ENCODE measurements at places on chromosomes 12 and 14.
A peak's percentile ranks its signal among the peaks of the same experiment; 100 is the strongest.

DNA sequence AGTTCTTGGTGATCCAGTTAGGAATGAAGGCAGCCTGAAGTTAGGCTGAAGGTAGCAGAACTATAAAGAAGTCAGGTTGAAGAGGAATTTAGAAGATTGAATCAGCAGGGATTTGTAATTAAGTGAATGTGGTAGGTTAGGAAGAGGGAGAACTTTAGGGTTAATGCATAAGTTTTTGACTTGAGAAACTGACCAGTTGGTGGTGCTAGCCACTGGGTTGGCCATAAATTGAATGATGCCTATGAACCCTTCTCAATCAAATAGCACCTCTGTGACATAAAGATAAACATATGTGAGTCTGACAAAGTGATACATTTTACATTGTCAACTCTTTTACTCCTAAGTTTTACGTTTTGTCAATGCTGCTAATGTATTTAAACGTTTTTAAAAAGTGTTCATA is 290.6 kb upstream of the NAV3 start:
- DNase-seq = no peak

GRCh38 chr12:26982866-26983265 is 31.3 kb downstream of the TM7SF3 start:
- no peak for DNase-seq

GRCh38 chr12:92927436-92928281 is 1.4 kb downstream of the EEA1 start:
- DNase-seq = no peak

DNA sequence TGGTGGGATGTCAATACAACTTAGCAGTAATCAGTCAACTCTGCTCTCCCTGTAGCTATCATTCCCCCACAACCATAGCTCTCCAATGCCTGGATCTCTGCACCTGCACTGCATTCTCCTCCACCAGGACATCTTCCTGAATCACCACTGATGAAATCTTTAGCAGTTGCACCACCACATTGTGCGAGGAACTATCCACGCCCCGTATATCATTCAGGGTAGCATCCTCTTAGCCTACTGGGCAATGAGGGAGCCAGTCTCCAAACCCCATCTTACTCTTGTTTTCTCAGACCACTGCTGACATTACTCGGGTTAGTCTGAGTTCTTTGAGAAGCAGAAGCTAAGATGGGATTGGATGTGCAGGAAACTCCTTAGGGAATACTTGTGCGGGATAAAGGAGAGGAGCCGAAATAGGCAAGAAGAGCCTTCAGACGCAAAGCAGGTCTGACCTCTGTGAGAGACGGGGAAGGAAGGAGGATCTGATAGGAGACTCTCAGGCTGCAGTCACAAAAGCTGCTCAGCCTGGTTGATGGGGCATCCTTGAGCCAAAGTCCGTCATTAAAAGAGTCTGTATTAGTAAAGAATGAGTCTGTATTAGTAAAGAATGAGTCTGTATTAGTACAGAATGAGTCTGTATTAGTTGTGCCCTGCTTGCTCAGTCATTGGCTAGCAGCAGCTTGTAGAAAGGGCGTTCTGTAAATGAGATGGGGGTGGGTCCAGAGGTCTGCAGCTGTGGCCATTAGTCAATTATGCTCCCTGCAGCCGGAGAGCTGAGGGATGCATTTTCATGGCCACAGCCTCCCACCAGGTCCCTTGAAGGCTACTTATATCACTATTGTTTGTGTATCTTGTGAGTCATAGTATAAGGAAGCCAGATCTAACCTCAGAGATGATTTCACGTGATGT is 49.6 kb upstream of the RASSF3 start:
- no peak for DNase-seq

DNA sequence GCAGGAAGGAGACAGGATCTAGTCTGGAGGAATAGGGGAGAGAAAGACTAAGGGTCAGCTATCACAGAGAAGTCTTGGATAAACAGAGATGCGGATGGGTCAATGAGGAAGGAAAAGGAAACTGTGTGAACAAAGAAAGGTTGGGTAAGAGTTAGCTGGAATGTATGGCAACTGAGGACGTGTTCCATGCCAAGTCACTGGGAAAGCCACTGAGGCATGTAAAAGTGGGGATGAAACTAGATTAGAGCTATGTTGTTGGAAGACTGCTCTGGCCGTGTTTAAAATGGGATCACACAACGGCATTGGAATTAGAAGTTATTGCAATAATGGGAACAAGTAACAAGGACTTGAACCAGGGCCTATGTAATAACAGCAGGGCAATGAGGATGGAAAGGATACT is 3.9 kb upstream of the NR2C1 start:
- DNase-seq = no peak

- peak; percentile 63 for DNase-seq
Measured at GRCh38 chr12:132560614-132561426, 49.6 kb downstream of the LRCOL1 start.

DNA sequence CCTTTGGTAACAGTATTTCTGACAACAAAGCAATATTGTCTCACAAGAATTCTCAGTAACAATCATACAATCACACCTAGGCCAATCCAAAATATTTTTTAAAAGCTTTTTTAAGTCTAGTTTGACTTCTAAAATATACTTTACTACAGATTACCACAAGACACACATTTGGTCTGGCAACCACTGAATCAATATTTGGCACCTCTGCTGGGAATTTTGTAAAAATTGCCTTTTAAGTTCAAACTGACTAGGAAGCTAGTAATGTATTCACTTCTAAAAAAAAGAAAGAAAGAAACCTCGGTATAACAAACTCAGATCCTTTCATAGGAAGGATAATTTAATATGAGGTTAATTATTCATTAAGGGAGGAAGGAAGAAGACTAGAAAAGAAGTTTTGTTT is 18.2 kb upstream of the ETV6 start:
- DNase-seq = no peak

GRCh38 chr12:3463921-3464320 is 27.1 kb upstream of the PRMT8 start:
- no peak for DNase-seq

DNA sequence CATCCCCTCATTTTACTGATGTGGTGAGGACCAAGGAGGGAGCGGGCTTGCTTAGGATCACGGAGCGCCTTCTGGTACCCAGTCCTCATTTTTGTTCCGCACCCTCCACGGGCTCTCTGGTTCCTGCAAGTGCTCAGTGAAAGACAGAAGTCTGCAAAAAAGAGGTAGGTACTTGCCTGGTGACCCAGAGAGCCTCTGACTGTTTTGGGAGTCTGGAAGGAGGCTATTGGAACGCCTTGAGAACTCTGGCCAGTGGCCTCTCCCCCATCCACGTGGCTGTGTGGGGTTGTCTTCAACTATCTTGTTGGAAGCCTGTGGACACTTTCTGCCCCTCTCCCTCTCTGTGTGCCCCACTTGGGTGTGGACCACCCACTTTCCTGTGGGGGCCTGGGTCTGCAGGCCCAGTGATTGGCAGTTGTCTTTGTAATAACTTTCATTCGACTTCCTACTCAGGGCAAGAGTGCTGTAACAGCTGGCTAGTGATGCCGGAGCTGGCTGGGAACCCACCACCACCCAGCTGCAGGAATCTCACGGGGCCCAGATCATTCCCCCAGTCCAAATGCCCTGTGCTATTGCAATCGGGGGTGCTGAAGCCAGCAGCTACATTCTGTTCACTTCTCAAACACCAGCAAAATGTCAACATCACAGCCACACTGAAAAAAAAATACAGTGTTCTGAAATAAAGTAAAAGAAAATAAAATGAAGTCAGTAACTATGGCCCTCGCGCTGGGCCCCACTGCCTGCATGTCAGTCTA is 122.8 kb downstream of the PRMT8 start:
- no peak for DNase-seq

- no peak for DNase-seq
Measured at GRCh38 chr12:95700316-95700785, 90.2 kb downstream of the NTN4 start.

GRCh38 chr12:132886529-132887477 is 602 bp downstream of the CHFR start:
- no peak for DNase-seq

DNA sequence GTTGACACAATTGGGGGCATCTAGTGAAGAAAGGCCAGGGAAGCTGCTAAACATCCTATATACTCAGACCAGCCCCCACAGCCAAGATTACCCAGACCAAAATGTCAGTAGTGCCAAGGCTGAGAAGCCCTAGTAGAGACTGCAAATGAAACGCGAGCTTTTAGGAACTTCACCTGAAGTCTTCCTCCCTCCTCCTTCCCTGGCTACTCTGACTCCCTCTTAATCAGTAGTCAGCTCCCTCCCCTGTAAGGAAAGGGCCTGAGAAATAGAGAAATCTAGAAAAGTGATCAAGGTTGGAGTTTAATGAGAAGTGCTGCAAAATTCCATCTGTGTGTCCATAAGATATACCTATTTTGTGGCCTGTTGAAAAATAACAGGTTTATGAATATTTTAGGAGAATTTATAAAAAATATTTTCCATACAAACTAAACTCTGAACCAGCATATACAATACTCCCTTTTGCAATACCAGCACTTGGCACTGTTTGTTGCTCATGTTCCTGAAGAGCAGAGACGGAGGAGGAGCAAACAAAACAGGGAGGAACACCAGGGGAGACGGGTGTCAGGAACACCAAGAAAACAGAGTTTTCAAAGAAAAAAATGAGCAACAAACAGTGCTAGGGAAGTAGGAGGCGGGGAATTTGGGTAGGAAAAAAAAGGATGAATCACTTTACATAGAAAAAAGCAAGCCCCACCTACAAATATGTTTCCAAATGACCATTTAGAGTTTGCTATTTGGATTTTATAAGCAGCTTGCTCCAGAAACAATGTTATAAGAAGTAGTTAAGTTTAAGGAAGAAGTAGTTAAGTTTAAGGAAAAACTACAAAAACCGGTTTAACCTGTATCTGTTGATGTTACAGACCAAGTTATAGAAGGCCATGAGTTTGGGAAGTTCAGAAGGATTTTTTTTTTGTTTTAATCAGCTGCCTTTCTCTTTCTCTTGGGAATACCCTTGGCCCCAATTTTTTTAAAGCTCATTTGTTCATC is 282.1 kb upstream of the GRIP1 start:
- no peak for DNase-seq

DNA sequence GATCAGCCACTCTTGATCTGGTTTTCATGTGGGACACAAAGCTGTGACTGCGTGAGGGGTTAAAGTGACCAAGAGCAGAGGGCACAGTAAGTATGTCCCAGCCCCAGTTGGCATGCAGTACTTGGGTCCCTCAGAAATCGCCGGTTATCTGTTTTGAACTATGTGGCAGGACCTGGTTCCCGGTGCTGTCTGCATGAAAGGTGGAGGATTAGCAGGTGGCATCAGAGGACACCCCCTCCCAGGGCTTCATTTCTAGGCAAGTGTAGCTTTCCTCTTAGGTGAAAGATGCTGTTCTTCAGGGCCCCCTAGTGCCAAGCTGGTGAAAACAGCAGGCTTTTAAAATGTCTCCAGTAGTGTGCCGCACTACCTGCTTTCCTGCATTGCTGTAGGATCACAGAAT is 57.1 kb downstream of the ATG14 start:
- peak; percentile 45 for DNase-seq

DNA sequence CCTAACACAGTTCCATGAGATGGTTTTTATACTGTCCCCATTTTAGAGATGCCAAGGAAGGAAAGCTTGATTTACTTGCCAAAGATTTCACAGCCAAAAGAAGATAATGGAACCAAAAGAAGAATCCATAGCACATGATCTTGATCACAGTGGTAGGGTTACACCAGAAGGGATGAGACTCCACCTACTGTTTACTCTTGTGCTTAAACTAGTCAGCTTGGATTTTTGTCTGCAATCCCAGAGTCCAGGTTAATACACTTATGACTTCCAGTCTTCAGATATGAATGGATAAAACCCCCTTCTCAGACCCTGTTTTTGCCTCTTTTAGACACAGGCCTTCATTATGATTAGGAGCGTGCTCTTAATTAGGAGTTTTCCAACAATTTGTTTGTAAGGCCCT is 454.2 kb downstream of the AEBP2 start:
- no peak for DNase-seq

GRCh38 chr14:104268295-104268694 is 129.9 kb downstream of the KIF26A start:
- DNase-seq = no peak

DNA sequence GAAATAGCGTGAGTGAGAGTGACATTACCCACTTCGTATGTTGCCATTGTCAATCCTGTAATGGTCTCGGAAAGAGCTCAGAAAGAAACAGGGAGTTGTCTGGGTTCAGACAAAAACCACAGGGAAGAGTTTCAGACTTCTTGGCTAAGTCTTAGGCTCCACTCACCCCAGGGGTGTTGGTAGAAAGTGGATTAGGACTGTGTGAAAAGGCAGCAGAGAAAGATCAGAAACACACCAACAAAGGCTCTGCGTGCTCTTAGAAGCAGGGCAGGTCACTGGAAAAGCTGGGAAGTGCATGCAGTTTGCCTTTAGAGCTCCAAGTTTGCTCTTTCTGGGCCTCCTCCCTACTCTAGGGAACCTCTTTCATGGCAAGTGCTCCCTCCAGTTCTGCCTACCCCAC is 106.1 kb upstream of the PLXNC1 start:
- no peak for DNase-seq

DNA sequence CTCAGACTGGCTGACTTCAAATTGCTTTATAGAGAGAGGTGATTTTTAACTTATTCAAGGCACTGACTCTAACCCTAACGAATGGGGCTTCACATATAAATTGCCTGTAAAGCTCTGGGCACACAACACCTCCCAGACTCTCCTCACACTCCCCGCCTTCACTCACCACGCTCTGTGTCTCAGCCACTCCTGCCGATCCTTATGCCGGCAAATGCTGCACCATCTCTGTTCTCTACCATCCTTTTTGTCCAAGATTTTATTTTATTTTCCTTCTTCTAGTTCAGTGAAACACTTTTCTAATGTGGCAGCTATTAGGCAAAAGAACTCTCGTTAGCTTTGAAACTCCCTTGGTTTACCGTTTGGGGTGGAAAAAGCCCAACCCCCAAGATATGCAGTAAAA is 446.1 kb upstream of the TMEM132C start:
- DNase-seq = no peak

DNA sequence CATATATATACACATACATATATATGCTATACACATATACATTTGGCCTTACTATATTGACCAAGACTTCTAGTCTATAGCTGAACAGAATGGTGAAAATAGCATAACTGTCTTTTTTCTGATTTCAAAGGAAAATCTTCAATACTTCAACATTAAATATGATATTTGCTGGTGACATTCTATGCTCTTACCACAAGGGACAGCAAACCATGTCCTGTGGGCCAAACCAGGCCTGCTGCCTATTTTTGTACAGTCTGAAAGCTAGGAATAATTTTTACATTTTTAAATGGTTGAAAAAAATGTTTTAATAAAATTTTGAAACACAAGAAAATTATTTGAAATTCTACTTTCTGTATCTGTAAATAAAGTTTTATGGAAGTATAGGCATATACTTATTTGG is 63.6 kb downstream of the EML5 start:
- no peak for DNase-seq

DNA sequence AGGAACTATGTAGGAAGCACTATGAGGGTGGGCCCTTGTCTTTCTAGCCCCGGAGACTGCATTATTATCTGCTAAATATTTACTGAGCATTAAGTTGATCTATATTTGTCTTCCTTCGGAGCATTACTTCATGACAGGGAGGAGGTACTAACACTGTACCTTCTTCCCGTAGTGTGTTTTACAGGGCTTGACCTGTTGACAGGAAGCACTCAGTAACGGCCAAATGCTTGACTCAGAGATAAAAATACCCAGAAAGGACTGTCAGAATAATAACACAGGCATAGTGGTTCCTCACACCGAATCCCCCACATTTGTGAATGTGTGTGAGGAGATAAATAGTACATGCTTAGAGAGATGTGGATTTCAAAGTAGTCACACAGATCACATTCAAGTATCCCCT is 466.6 kb downstream of the EGLN3 start:
- no peak for DNase-seq

GRCh38 chr12:6607751-6608591 is 792 bp upstream of the CHD4 start:
- peak; percentile 52 for DNase-seq

GRCh38 chr14:94774344-94775090 is 4.6 kb upstream of the GSC start:
- DNase-seq = no peak

Data from stimulated activated CD4-positive, alpha-beta T cell treated with anti-CD3 and anti-CD28 coated beads, TNF-alpha, amount 100 ng/mL, for 48 hours (primary cell).